ENCODE measurements at places on chromosomes 6 and 20.

DNA sequence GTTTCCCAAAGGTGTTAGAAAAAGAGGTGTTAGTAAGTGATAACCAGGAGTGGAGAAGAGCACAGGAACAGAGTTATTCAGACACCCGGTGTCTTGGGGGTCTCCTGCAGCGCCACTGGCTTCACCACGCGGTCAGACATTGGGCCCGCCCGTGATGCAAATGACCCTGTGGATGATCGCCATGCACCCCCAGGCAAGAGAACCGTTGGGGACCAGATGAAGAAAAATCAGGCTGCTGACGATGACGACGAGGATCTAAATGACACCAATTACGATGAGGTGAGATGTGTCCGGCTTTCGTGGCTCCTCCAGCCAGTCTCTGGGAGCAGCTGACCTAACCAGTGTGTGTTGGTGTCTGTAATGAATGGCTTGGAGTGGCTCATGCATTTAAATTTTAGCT lies 2.0 kb downstream of the PRPF6 start:
- DNase-seq, result no peak

- peak; percentile 40 for DNase-seq
Measured at GRCh38 chr6:84033523-84034451, at the start of gene MRAP2. TSS of gene MRAP2 (plus strand) at chr6:84033772. CDS start at chr6:84055319, 21,547 bp downstream.

DNA sequence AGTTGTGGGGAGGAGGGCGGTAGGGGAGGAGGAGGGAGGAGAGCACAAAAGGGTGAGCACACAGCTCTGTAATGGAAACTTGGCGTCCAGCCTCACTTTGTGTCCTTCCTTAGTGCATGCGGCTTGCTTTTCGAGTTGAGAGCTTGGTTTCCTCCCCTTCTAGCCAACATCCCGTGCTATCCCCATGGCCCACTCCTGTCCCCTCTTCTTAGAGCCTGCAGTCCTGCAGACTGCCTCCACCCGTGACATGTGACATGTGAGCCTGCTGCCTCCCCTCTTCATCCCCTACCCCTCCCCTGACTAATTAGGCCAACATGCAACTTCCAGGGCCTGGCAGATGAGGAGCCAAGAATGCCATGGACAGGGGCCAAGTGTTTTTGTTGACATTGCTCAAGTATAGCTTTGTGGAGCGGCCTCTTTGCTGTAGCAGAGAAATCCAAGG lies 63.2 kb downstream of the SLC24A3 start:
- DNase-seq, result peak; percentile 89

DNA sequence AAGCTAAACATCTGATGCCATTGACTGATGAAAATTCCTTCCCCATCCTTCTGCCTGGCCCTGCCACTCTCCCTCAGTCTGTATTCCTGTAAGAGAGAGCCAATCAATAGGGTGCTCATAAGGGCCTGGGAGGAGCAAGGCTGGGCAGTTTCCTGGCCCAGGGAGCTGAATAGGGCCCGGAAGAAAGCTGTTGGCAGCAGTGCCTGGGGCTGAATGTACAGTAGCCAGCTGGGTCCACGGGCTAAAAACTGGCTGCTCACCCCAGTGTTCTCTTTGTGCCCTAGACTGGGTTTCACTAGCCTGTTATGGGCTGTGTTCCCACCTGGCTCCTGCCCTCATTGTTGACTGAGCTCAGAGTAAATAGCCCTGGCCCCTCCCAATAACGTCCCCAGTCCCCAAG lies 1.7 kb upstream of the WFDC2 start:
- DNase-seq, result peak; percentile 78

DNA sequence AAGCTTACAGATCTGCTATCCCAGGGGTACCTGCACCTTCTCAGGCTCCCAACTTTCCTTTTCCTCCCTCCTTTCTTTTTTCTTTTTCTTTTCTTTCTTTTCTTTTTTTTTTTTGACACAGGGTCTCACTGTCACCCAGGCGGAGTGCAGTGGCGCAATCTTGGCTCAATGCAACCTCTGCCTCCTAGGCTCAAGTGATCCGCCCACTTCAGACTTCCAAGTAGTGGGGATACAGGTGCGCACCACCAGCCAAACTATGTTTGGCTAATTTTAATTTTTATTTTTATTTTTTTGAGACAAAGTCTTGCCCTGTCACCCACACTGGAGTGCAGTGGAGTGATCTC lies 36.0 kb downstream of the PIM1 start:
- DNase-seq, result no peak

- DNase-seq, result no peak
Measured at GRCh38 chr20:13389115-13389514, 168.0 kb downstream of the ISM1 start.

GRCh38 chr20:38725931-38726803 lies 1.9 kb downstream of the SLC32A1 start:
- peak; percentile 31 for DNase-seq
